ENCODE measurements at places on chromosomes 4 and X. TPM values are rescaled to one million over a fixed set of nuclear protein-coding genes. Genes with fewer than 3 reads are reported as not detected.
A peak's percentile ranks its signal among the peaks of the same experiment; 100 is the strongest.

DNA sequence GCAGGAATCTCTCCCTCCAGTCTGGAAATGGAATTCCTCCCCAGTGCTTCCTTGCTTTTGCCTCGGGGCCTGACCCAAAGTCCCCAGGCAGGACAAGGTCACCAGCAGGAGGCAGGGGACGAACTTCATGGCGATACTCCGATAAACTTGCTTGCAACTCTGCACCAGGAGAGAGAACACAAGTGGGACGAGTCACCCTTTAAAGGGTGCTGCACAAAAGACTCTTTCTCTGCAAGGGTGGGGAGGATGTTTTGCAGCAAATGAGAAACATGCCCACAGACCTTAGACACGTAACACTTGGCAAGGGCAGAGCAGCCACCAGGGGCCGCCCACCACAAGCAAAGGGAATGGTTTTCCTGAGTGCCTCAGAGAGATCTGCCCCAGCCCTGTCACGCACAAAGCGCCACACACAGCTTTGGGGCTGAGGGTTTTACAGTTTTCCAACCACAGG lies at the start of gene FGFBP2:
TSS of gene FGFBP2 (minus strand) at position 175 of the 451 bp plus-strand sequence. CDS start at position 129, 46 bp downstream.
- H3K4me1 ChIP-seq, result no peaks in the 10 kb centered on the region
- no peaks in the 10 kb centered on the region for H3K27me3 ChIP-seq
- no peak within 1 kb of the TSS for H3K27ac ChIP-seq

DNA sequence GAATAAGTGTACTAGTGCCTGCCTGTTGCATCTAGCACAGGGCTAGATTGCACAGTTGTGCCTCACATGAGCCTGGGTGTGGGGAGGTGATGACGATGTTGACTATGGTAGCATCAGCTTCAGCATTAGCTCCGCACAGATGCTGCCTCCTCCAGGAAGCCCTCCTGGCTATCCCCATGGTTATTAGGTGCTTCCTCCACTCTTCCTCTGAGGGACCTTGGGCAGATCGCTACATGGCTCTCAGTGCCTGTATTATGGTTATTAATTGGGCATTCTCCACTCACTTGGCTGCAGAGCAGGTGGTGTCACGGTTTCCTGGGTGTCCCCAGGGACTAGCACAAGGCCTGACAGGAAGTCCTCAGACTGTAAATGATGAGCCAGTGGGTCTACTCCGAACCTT lies 325.6 kb downstream of the ARHGAP10 start:
- H3K27ac ChIP-seq, result no peak overlapping the region
- H3K27me3 ChIP-seq, result no peaks in the 10 kb centered on the region
- no peak overlapping the region for H3K4me3 ChIP-seq
- no peak for DNase-seq
- peaks cover 10% of the 10 kb centered on the region for H3K4me1 ChIP-seq

DNA sequence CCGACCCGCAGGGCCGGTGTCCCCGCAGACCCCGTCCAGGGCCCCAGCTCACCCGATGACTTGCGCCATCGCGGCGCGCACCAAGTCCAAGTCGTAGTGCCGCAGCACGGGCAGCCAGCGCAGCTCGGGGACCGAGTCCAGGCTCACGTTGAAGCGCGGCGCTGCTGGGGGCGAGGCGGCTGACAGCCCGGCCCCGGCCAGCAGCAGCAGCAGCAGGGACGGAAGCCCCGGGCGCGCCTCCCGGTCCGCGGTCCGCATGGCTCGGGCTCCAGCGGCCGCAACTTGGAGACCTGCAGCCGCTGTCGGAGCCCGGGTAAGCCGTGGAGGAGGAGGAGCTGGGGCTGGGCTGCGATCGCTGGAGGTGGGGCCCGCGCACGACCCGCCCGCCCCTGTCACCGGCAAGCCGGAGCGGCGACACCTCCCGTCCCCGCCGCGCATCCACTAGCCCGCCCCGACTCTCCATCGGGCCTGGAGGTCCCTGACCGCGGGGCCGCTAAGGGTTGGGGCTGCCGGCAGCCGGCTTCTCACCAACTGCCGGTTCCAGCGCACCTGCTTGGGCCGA lies at the start of gene NAAA:
TSS of gene NAAA (minus strand) at position 322 of the 562 bp plus-strand sequence. CDS start at position 258, 64 bp downstream.
- H3K36me3 ChIP-seq, result peaks cover 6% of the 10 kb centered on the region
- peaks cover 19% of the 10 kb centered on the region for H3K4me1 ChIP-seq
- H3K27me3 ChIP-seq, result no peaks in the 10 kb centered on the region
- H3K27ac ChIP-seq, result peak within 1 kb of the TSS; percentile 84

DNA sequence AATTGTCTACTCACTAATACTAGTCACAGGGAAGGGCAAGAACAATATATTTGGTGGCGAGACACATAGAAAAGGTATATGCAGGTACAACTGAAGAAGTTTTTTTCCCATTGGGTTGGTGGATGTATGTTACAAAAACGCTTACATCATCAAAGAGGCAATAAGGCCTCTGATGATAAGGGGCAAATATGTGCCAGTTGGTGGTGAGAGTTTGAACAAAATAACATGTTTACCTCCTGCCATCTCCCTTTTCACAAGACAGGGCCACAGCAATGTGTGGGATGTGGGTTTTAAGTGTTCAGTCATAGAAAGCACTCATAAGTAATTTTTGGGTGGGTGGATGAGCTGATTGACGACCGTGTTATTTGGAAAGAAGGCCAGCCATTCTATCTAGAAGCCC lies 41.7 kb downstream of the PAGE2 start:
- no peaks in the 10 kb centered on the region for H3K27me3 ChIP-seq
- H3K4me3 ChIP-seq, result no peak overlapping the region
- H3K36me3 ChIP-seq, result no peaks in the 10 kb centered on the region

GRCh38 chr4:173168396-173169177 lies at the start of gene GALNT7:
GALNT7 (plus strand) TSS chr4:173168811; CDS start chr4:173168836, 25 bp downstream.
- peaks cover 17% of the 10 kb centered on the region for H3K4me1 ChIP-seq
- H3K36me3 ChIP-seq, result no peaks in the 10 kb centered on the region
- H3K27ac ChIP-seq, result peak within 1 kb of the TSS; percentile 98
- H3K4me3 ChIP-seq, result peak within 1 kb of the TSS; percentile 68

GRCh38 chr4:184805462-184806228 lies 20.1 kb downstream of the ACSL1 start:
- H3K27ac ChIP-seq, result no peak overlapping the region
- no peaks in the 10 kb centered on the region for H3K36me3 ChIP-seq
- no peak for DNase-seq

DNA sequence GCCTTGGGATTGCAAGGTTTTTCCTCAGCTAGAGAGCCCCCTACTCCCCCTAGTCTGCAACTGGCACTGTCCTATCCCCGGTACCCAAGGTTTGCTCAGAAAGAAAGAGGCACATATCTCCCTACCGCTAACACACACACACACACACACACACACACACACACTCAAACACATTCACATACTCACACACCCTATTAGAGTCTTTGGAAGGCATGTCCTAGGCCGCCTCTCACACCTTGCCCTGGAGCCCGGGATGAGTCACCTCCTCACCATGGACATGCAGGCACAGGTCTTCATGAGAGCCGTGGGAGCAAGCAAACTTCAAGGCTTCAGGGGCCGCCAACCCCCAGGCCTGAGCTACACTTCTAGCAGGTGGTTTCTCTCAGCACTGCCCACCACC lies 49.2 kb downstream of the PJA1 start:
- H3K27me3 ChIP-seq, result no peaks in the 10 kb centered on the region
- H3K27ac ChIP-seq, result no peak overlapping the region
- DNase-seq, result no peak
- peaks cover 10% of the 10 kb centered on the region for H3K4me1 ChIP-seq
- no peak overlapping the region for H3K4me3 ChIP-seq

- H3K4me3 ChIP-seq, result no peak overlapping the region
- no peaks in the 10 kb centered on the region for H3K27me3 ChIP-seq
- H3K27ac ChIP-seq, result no peak overlapping the region
- H3K36me3 ChIP-seq, result no peaks in the 10 kb centered on the region
- DNase-seq, result no peak
Measured at GRCh38 chr4:166538491-166539005, 665.5 kb downstream of the TLL1 start.

GRCh38 chrX:107880054-107880610 lies 54.5 kb downstream of the MID2 start:
- H3K4me3 ChIP-seq, result no peak overlapping the region
- peaks cover 9% of the 10 kb centered on the region for H3K4me1 ChIP-seq
- no peaks in the 10 kb centered on the region for H3K27me3 ChIP-seq
- no peaks in the 10 kb centered on the region for H3K36me3 ChIP-seq

- no peaks in the 10 kb centered on the region for H3K27me3 ChIP-seq
- H3K4me3 ChIP-seq, result no peak overlapping the region
- no peaks in the 10 kb centered on the region for H3K36me3 ChIP-seq
- no peak overlapping the region for H3K27ac ChIP-seq
- no peaks in the 10 kb centered on the region for H3K4me1 ChIP-seq
Measured at GRCh38 chr4:111074523-111075114, 451.7 kb upstream of the PITX2 start.

- no peaks in the 10 kb centered on the region for H3K36me3 ChIP-seq
- no peak overlapping the region for H3K4me3 ChIP-seq
- no peaks in the 10 kb centered on the region for H3K27me3 ChIP-seq
- no peak for DNase-seq
- H3K4me1 ChIP-seq, result no peaks in the 10 kb centered on the region
Measured at GRCh38 chr4:113080624-113081023, 31.2 kb downstream of the ANK2 start.

- no peaks in the 10 kb centered on the region for H3K4me1 ChIP-seq
- no peak for DNase-seq
- no peaks in the 10 kb centered on the region for H3K36me3 ChIP-seq
- H3K27me3 ChIP-seq, result no peaks in the 10 kb centered on the region
Measured at GRCh38 chrX:136635235-136635634, 12.7 kb upstream of the CD40LG start.

DNA sequence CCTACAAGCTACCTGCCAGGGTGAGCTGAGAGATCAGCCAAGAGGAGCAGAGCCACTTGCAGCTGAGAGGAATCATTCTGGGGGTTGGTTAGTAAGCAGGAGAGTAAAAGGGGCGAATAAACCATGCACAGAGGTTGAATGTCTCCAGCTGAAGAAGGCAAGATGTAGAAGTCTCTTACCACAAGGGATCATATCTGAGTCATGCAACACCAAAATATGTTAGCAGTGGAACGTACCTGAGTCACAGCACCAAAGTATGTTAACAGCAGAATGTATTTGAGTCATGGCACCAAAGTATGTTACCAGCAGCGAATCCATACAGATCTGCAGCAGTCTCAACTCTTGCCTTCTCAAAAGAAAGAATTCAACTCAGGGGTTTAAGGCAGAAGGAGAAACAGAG lies 29.9 kb downstream of the C4orf51 start:
- no peak overlapping the region for H3K27ac ChIP-seq
- no peaks in the 10 kb centered on the region for H3K4me1 ChIP-seq
- no peaks in the 10 kb centered on the region for H3K36me3 ChIP-seq
- DNase-seq, result no peak
- no peak overlapping the region for H3K4me3 ChIP-seq

- H3K4me1 ChIP-seq, result no peaks in the 10 kb centered on the region
- H3K27ac ChIP-seq, result no peak overlapping the region
- H3K4me3 ChIP-seq, result no peak overlapping the region
- no peaks in the 10 kb centered on the region for H3K36me3 ChIP-seq
- no peaks in the 10 kb centered on the region for H3K27me3 ChIP-seq
Measured at GRCh38 chr4:57553728-57554127, 443.5 kb upstream of the IGFBP7 start.

- no peak overlapping the region for H3K4me3 ChIP-seq
- DNase-seq, result peak; percentile 13
- no peaks in the 10 kb centered on the region for H3K27me3 ChIP-seq
- no peaks in the 10 kb centered on the region for H3K36me3 ChIP-seq
- H3K27ac ChIP-seq, result no peak overlapping the region
Measured at GRCh38 chrX:40470830-40471429, 109.8 kb upstream of the ATP6AP2 start.

The CHRDL1 gene
- 0.05 TPM for total RNA-seq

The SPACA5 gene
- total RNA-seq, result not detected

The TREX2 gene
- total RNA-seq, result 2.9 TPM

The AASDH gene
- 13.7 TPM for total RNA-seq

The PPP4R3C gene
- not detected for total RNA-seq

The UXT gene
- total RNA-seq, result 106 TPM

The CUL4B gene
- 54.1 TPM for total RNA-seq

The AGTR2 gene
- not detected for total RNA-seq

The GABRB1 gene
- total RNA-seq, result not detected

All from HCT116 (cell line).